ENCODE measurements at places on chromosomes 16 and 17. TPM values are rescaled to one million over a fixed set of nuclear protein-coding genes. Genes with fewer than 3 reads are reported as not detected.

DNA sequence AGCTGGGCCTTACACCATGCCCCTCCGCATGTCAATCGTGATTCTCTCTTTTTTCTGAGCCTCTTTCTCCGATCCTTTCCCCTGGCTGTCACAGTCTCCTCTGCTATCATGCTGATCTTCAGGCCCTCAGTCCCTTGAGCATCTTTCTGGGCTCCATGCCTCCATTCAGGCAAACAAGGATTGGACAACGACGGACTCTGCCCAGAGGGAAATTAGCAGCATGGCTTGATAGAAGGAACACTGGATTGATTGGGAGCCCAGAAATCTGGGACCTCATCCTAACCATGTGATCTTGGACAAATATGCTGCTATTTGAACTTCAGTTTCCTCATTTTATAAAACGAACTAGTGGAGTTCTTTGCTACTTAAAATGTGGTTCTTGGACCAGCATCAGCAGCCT lies 19.6 kb upstream of the PHF12 start:
- DNase-seq, result no peak

DNA sequence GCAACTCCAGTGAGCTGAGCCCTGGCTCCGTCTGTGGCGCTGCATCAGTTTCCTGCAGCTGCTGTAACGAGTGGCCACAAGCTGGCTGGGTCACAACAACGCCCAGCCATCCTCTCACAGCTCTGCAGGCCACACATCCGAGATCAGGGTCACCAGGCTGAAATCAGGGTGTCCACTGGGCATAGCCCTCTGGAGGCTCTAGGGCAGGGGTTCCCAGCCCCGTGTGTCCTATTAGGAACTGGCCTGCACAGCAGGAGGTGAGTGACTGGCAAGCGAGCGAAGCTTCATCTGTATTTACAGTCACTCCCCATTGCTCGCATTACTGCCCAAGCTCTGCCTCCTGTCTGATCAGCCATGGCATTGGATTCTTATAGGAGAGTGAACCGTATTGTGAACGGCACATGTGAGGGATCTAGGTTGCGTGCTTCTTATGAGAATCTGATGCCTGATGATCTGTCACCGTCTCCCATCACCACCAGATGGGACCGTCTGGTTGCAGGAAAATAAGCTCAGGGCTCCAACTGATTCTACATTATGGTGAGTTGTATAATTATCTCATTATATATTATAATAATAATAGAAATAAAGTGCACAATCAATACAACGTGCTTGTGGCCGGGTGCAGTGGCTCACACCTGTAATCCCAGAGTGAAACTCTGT lies 176.5 kb downstream of the SEC14L1 start:
- no peak for DNase-seq

GRCh38 chr17:29674281-29674680 lies 51.6 kb upstream of the CORO6 start:
- DNase-seq, result no peak

- no peak for DNase-seq
These were observed 206.3 kb downstream of the RAB11FIP4 start for GRCh38 chr17:31597646-31598398.

DNA sequence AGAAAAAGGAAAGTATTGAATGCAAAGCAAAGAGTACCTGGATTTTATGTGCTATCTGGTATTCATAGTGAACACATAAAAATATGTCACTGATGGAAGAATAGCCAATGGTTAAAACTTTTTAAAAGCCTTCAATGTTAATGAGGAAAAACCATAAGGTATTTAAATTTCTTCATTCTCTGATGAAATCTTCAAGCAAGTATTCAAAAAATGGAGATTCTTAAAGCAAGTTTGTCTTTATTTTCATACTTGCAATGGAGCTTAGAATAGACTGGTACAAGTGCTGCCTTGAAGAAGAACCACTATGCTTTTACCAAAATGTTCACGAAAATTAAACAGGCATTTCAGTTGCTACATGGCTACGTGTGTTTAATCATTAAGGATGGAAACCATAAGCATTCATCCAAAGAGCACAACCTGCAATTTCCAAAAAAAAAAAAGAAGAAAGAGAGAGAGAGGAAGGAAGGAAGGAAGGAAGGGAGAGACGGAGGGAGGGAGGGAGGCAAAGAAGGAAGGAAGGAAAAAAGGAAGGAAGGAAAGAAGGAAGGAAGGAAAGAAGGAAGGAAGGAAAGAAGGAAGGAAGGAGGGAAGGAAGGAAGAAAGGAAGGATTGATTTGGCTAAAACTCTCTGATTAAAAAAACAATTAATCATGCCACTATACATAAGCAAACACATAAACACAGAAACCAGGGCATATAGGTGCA lies 17.6 kb downstream of the HS3ST3A1 start:
- no peak for DNase-seq

DNA sequence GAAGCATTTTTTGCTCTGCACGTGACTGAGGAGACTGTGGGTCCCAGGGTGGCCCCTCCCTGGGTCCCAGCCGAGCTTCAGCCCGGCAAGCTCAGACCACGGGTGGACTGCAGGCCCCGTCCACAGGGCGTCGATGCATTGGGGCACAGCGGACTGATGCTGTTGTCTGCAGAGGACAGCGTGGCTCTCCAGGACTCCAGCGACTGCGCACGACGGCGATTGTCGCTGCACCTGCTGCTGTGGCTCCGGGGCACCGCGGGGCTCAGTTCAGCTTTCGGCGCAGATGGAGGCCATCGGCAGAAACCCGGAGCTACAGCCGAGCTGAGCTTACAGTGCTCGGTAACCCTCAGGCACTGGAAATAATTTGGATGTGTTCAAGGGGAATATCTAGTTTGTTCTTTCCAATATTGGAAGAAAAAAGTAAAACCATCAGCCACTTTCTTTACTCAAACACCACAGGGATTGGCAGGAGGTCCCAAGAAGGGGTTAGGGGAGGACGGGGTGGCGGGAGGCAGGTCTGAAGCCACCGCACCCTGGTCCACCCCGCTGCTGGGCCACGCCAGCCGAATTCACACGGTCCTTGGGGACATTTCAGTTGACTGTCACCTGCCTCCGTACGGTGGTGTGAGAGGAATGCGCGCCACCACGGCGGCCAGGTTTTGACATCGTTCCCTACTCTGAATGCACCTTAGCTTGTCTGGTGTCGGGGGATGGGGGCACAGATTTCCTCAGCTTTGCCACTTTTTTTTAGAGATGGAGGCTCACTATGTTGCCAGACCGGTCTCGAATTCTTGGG lies 88.7 kb upstream of the RPH3AL start:
- DNase-seq, result no peak

DNA sequence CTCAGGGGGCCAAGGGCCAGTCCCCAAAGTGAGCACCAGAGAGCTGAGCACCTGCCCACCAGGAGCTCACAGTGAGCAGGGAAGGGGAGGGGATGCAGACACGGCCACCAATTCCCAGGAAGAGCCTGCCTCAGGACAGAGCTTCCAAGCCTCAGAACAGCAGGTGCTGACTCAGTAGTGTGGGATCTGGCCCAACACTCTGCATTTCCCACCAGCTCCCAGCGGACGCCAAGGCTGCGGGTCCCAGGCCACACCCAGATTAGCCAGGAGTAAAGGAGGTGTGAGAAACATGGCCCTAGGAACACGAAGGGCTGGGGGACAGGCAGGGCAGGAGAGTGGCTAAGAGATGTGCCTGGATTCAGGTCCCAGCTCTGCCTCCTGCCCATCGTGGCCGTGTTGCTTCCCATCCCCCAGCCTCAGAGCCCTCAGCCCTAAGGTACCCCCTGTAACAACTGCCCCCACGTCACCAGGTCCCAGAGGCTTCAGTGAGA lies 28.4 kb upstream of the EIF1 start:
- DNase-seq, result no peak

DNA sequence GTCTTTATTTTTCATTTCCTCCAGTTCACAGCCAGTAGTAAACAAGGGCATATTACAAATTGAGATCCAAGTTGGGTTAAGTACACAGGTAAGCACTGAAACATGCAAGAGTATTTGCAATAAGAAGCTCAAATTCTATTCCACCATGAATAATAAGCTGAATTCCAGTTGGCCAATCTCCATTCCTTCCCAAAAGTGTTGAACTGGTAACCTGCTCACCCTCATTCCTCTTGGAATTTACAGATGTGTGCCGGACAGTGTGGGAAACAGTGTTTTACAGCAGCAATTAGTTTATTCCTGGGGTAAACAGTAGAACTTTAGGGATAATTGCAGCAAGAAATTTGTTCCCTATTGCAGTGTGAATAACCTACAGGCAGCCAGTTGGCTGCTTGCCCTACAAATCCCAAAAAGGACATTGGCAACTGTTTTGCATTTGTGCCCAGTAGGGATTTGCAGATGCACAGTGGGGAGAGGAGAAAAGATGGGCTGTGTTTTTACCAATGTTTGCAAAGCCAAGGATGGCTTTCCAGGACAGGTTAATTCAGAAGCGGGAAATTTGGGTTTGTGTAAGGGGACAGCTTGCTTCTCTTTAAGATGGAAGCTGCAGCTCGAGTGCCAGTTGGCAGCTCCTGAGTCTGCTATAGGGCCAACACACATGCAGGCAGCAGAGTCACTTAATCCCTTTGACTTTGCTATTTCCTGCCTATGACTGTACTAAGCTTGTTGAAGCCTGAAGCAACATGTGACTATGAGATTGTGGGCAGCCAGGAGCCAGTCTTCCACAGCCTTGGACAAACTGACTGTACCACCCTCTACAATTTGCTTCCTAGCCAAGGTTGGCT lies 318.9 kb downstream of the MAP2K6 start:
- DNase-seq, result no peak

- DNase-seq, result no peak
These were observed 108.4 kb upstream of the ZKSCAN2 start for GRCh38 chr16:25366078-25366477.

DNA sequence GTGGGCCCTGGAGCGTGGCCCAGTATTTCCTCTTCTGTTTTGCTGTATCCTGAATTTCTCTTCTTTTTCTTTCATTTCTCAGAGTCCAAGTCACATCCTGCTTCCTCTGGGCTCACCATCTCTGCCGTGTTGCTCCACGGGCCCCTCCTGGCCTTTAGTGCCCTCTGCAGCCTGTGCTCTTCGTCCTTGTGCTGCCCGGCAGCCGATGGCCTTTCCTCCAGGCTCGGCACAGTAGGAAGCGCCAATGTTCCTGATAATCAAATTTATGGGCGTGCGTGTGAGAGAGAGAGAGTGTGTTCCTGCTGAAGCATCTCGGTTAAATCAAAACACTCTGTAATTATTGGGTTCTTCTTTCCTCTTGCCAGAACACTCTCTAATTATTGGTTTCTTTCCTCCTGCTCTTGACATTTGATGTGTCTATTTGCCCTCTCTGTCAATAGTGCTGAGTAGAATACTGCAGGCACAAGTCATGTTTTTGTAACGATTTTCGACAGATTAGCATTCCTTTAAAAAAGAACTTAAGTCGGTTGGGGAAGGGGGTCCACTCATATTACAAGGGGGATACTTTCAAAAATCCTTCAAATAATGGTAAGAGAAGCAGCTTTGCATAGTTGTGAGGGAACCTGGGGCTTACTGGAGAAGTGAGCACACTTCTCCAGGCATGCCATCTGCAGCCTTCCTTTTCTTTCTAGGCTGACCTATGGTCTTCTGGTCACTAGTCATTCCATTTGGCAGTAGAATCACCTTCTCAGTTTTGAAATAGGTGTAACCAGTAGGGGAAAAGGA lies 126.6 kb downstream of the RPTOR start:
- no peak for DNase-seq

DNA sequence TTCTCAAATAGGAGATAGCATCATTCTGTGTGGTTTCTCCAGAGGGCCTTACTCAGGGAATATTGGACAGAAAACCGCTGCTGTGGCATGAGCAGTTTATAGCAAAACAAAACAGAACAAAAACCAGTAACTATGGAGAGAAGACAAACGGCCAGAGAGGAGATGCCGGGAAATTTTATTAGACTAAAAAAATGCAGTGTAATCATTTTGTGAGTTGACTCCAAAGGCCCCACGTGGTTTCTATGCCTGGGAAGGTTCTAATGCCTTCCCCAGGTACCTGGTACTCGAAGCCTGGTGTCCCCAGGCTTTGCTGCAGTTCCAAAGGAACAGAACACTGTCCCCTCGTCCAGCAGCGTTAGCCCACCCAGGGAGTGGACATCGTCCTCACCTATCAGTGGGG lies 12.9 kb upstream of the CACNG5 start:
- no peak for DNase-seq

- no peak for DNase-seq
These were observed 1.7 kb downstream of the MT2A start for GRCh38 chr16:56610017-56610608.

DNA sequence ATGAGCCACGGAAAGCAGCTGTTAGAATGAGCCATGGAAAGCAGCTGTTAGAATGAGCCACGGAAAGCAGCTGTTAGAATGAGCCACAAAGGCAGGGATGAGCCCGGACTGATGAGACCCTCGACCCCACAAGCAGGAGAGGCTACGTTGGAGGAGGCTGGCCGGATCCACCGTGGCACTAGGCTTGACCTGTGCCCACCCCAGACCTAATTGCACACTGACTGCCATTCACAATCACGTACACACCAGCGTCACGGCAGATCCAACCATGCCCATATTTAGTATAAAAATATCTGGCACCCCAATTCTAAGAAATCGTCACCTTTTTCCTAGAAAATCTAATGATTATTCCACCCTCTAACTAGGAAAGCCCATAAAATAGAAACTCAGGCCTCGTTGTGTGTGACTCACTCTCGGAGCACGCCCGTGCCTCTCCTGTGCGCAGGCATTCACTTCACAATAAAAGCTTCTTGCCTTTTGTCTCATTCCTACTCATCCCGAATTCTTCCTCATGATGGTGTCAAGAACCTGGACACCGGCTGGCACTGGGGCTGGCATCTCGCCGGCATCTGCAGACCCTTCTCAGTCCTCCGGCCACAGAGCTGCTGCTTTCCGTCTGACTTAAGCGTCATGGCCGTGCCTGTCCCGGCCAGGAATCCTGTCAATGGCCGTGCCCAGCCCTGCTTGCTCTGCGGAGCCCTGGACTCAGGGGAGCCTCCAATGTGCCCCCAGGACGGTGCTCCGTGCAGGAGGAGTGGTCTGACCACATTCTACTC lies 5.5 kb upstream of the SECTM1 start:
- no peak for DNase-seq

DNA sequence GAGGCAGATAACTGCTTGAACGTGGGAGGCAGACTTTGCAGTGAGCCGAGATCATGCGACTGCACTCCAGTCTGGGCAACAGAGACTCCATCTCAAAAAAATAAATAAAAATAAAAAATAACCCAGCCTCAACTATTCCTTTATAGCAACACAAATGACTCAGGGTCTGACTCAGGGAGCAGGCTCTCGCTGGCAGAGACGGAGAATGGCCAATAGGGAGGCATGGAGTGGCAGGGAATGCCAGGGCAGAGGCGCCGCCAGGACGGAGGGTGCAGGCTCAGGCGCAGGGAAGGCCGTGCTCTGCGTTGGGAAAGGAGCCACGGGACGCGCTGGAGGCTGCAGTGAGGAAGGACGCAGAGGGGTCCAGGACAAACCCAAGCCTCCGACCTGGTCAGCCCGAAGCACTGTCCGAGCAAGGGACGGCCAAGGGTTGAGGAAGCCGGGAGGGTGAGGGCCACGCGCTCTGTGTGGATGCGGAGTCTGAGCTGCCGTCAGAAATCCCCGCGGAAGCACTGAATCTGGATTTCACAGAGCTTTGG lies 40.3 kb downstream of the PKD1 start:
- DNase-seq, result no peak

GRCh38 chr17:12579288-12579687 lies 86.4 kb upstream of the MYOCD start:
- no peak for DNase-seq

Gene KRTAP4-3
- not detected for total RNA-seq

Gene FOXF1
- not detected for total RNA-seq

Gene CMTM1
- 18.4 TPM for total RNA-seq

Gene CD300C
- not detected for total RNA-seq

Gene CAVIN1
- total RNA-seq, result 0.14 TPM

Measured in neural crest cell (in vitro differentiated cells).